ENCODE measurements at places on chromosomes 12 and 14.

GRCh38 chr12:64976131-64976530 is 145.0 kb downstream of the WIF1 start:
- DNase-seq: no peak

- DNase-seq: no peak
These were observed 55.2 kb upstream of the GNPNAT1 start for GRCh38 chr14:52846591-52846990.

- DNase-seq: no peak
These were observed 693 bp downstream of the MAP3K9 start for GRCh38 chr14:70808416-70809224.

GRCh38 chr12:58588770-58589169 is 331.5 kb downstream of the LRIG3 start:
- DNase-seq: no peak

GRCh38 chr12:5114436-5114835 is 70.8 kb downstream of the KCNA5 start:
- no peak for DNase-seq

DNA sequence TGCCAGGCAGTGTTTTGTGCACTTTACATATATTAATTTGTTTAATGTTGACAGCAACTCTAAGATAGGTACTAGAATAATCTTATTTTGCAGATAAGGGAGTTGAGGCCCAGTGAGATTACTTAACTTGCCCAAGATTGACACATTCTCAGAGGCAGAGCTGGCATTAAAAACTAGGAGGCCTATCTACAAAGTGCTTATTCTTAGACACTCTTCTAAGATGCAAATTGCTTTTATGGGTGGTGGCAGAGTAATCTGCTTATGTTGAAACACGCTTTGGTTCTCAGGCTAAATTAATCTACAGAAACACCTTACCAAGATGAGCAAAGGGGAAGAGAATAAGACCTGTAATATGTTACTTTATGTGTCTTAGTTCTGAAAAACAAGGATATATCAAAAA is 7.2 kb downstream of the MGP start:
- DNase-seq: no peak

DNA sequence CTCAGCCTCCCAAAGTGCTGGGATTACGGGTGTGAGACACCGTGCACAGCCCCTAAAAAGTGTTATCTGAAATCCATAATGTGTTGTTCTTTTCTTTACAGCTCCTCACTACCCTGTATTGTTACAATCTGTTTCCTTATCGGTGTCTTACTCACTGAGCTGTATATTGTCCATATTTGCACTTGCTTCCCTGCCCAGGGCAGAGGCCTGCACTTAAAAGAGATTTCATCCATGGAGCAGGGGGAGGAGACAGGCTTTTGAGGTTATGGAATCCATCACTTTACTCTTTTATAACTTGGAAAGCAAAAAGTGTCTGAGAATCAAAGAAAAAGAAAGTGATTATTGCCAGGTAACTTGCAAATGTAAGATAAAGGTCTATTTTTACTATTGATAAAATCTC is 251.0 kb downstream of the DIO2 start:
- no peak for DNase-seq

DNA sequence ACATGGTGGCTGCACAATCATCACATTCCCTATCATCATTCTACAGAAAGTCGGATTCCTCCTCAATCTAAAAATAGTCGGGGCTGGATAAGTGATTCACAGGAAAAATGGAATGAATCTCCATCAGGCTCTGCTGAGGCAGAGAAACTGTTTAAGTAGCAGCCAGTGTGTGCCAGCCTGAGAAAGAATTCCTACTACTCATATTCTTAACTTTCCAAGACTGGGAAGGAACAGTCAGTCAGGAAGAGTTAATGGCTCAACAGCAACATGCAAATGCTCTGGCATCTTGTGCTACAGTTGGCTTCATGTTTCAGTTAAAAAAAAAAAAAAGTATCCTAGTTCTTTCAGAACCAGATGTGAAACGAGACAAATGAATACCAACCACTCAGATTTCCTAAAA is 187.0 kb downstream of the GRIP1 start:
- DNase-seq: no peak

- no peak for DNase-seq
These were observed 226.3 kb downstream of the ERC1 start for GRCh38 chr12:1217191-1217949.

DNA sequence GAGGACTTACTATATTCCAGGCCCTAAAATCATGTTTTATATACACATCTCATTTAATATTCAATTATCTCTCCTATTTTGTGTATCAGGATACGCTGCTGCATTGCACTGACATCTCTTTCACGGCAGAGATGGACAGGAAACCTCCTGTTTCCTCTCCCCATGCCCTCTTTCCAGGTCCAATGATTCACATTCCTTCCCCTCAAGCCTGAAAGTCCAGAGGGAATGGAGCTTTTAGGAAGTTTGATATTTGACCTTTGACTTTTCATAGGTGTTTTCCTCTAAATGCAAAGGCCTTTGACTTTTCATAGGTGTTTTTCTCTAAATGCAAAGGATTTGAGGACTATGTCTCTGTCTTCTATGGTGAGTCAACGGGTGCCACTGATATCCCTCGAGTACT is 89.5 kb downstream of the STON2 start:
- DNase-seq: no peak

DNA sequence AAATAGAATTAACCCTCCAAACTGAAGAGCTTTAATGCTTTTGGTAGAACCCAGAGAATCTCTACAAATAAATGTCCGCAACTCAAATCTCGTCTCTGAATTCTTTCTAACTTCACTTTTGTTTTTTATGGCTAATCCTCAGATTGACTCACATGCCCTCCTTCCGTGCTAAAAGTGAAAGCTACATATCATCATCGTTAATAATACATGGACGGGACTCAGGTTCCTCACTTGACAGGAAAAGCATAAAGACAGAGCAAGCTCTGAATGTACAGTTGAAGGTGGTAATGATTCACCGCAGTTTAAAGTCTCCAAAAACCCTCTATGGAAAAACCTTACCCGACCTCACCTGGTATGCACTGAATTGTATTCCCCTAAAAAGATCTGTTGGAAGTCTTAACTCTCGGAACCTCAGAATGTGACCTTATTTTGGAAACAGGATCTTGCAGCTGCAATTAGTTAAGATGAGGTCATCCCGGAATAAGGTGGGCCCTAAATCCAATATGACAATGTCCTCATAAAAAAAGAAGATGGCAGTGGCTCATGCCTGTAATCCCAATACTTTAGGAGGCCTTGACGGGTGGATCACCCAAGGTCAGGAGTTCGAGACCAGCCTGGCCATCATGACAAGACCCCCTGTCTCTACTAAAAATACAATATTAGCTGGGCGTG is 147.4 kb upstream of the FOXN3 start:
- DNase-seq: no peak

DNA sequence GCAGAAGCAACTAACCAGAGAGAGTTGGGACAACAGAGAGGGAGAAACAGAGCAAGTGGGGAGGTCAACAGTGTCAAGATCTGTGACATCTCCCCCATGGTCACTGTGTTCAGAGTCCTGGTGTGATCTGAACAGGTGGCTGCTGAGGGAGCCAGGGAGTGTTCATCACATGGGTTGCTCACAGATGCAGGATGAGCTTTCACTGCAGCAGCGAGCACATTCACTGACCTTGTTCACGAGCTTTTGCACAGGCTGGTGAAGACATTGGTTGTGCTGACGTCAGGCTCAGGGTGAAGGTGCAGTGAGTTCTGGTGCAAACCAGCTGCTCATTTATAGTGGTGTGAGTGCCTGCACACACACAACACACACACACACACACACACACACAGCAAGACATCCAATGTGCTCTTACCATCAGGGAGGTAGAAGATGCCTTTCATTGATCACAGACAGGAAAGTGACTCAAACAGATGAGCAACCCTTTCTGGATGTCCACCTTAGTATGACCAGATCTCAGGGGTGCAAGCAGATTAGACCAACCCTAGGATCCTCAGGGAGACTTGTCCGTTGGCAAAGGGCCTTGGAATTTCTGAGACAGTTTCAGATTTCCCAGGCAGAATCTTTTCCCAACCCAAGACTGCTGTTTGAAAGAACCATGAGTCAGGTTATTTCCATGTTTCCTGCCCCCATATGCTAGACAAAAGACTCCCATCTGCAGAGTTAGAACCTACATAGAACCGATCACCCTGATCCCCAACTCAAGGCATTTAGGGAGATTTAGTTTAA is 44.3 kb upstream of the OR10AD1 start:
- no peak for DNase-seq

DNA sequence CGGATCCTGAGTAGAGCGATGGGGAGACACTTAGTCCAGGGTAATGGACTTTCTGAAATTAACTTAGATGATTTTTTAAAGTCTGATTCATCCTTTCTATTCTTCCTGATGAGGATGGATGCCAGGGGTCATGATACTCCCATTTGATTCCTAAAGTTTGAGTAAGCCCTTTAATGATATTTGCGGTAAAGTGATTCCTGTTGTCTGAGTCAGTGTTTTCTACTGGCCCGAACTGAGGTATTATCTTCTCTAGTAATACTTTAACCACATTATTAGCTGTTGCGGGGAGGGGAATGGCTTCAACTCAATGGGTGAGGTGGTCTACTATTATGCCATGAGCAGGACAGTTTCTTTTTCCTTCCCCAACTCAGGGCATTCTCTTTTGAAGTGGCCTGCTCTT is 111.6 kb downstream of the RIN3 start:
- no peak for DNase-seq

- no peak for DNase-seq
These were observed 8.2 kb upstream of the PPP2R5E start for GRCh38 chr14:63551332-63551731.

DNA sequence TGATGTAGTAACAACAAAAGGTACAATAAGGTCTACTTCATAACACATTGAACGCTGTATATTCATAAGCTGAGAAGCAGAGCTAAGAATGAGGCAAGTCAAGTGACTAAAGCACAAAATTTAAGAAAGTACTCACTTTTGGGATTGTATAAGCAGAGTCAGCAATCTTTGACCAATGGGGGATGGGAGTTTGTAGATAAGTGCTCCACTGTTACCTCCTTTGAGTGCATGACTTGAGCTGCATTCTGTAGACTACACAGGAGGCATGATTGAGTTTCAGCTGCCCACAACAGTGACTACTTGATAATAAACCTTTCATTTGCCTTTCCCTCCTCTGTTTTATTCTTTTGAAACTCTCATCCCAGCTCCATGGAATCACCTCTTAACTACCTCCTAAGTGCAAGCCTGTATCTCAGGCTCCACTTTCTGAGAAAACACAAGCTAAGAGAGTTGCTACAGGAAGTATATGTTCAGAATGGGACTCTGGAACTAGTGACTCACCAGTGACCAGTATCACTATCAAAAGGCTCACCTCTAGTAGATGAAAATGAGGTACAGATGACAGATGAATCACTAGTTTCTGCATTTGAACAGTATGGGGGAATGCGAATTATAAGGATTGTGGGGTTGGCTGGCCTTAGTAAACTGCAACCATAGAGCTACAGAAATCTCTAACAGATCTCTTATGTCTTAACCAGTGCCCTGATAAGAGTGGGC is 49.2 kb downstream of the SLC35F4 start:
- no peak for DNase-seq

GRCh38 chr14:61963926-61964325 is 201.7 kb downstream of the SNAPC1 start:
- no peak for DNase-seq

DNA sequence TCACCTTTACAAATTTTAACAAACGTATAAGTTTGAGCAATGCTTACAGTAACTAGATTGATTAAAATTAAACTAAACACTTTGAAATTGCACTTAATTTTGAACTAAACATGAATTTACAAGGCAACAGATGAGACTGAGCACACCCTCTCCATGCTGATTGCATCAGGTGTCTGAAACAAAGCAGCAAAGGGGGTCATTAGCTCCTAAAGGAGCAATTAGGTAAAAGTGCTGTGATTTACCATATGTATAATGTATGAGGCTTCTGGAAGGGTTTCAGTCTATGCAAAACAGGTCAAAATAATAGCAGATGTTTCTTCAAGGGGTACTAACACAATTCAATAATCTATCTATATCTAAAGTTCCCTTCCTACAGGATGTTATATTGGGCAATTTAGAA is 98.8 kb upstream of the LMNTD1 start:
- no peak for DNase-seq

DNA sequence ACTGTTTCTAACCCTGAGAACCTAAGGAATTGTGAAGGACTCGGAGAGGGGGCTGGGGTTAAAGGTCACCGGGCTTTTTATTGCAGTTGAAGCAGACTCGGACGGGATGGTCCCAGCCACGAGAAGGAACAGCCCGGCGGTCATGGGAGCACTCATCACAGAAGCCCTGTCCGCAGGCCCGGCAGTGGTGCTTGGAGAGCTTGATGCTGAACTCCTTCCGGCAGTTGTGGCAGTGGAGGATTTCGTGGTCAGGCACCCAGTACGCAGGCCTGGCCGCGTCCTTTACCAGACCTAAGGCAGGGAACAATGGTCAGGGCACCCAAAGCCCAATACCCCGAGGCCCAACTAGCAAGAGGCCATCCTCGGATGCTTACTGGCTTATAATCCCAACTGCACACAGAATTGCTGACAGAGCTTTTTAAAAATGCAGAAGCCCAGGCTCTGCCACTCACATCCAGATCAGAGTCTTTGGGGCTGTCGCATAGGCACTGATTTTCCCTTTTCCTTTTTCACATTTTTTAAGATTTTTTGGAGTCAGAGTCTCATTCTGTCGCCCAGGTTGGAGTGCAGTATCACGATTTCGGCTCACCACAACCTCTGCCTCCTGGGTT is 44.7 kb downstream of the DCAF4 start:
- no peak for DNase-seq

GRCh38 chr14:92573761-92574498 is 60.3 kb downstream of the RIN3 start:
- no peak for DNase-seq

DNA sequence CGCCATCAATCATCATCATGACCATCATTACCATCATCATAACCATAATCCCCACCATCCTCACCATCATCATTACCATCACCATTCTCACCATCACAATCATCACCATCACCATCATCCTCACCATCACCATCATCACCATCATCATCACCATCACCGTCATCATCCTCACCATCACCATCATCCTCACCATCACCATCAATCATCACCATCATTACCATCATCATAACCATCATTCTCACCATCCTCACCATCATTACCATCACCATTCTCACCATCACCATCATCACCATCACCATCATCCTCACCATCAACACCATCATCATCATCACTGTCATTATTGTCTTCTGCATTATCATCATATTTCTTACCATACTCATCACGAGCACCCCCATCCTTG is 245.5 kb downstream of the ADGRD1 start:
- DNase-seq: no peak

- no peak for DNase-seq
These were observed 56.0 kb downstream of the LLPH start for GRCh38 chr12:66074561-66074960.

Data from NCI-H1436 treated with DMSO at 0.1 percent for 48 hours (cell line).